NCI-H510A treated with DMSO at 0.1 percent for 48 hours (cell line): ENCODE measurements at places on chromosomes 11 and 22.

DNA sequence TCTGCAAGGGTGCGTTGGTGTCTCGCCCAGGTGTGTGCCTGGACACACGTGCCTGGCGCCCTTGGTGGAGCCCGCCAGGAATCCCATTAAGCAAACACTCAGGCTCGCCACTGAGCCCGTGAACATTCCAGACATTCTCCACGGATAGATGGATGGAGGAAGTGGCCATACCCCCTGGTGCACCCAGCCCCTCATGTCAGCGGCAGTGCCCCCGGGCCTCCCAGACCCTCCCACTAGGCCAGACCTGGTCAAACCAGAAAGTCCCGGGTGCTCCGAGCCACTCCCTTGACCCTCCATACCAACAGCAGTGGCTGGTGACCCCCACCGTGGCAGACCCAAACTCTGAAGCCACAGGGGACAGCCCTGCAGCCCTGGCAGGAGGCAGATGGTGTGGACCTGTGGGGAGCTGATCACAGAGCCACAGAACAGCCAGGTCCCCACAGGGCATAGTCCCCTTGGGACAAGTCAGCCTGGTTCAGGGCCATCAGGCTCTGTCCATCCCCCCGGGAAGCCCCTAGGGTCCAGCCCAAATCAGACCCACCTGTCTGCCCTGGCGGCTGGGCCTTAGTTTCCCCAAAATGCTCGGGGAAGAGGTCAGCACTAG, 1.9 kb downstream of the EPS8L2 start:
- DNase-seq, result no peak

DNA sequence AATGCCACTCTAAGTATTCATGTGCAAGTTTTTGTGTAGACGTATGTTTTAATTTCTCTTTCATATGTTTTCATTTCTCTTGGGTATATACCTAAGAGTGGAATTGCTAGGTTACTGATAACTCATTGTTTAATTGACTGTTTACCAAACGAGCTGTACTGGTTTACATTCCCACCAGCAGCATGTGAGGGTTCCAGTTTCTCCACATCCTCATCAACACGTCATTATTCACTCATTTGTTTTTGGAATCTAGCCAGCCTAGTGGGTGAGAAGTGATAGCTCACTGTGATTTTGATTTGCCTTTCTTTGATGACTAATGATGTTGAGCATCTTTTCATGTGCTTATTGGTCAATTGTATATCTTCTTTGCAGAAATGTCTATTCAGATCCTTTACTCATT, 4.0 kb downstream of the ANKRD13D start:
- DNase-seq, result no peak

DNA sequence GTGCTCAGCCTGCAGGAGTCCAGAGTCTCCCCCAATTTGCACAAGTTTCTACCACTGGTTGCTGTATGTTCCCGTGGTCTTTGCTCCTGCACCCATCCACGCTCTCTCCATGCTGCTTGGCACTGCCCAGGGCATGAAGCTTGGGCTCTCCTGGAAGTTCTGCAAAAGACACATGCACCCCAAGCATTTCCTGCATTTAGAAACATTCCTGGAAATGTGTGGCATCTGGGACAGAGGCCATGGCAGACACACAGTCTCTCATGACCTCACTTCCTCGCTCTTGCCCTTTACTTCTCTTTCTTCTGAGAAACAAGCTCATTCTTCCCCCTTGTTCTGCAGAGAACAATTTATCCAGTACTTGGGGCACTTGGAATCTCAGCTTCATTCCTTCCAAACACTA, 489.5 kb downstream of the BUD13 start:
- no peak for DNase-seq

- peak; percentile 12 for DNase-seq
These were observed 106.4 kb downstream of the SERGEF start for GRCh38 chr11:17906436-17906835.

DNA sequence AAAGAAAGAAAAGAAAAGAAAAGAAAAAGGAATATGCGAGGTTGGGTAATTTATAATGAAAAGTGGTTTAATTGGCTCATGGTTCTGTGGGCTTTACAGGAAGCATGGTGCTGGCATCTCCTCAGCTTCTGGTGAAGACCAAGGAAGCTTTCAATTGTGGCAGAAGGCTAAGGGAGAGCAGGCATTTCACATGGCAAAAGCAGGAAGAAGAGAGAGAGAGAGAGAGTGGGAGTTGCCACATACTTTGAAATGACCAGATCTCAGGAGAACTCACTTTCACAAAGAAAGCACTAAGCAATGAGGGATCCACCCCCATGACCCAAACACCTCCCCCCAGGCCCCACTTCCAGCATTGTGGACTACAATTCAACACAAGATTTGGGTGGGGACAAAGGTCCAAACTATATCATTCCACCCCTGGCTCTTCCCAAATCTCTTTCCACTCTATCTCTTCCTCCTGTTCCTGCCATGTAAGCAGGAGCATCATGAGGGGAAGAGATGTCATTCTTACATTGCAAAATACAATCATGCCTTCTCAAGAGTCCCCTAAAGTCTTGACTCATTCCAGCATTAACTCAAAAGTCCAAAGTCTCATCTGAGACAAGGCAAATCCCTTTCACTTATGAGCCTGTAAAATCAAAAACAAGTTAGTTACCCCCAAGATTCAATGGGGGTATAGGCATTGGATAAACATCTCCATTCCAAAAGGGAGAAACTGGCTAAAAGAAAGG, 38.9 kb downstream of the LINC01488 start:
- no peak for DNase-seq

- peak; percentile 52 for DNase-seq
These were observed 55.7 kb downstream of the NCAM1 start for GRCh38 chr11:113016905-113017304.

GRCh38 chr11:514606-515005, 7.6 kb upstream of the RNH1 start:
- DNase-seq, result no peak
